ENCODE measurements at places on chromosomes 16 and 17.

DNA sequence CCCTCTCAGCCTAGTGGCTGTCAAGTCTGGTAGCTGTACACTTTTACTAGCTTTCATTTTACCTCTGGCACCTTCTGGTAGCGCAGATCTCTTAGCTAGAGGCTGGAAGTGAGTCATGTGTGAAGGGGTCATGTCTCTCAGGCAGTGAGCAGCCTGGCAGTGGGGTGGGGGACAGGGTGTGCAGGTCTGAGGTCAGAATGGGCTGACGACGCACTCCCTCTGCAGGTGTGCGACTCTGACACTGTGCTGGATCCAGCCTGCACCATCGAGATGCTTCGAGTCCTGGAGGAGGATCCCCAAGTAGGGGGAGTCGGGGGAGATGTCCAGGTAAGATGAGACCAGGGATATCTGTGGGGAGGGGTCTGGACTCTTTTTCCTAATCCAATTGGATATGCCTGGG is 7.8 kb downstream of the HAS3 start:
- DNase-seq, result no peak

GRCh38 chr16:31246296-31246695 is 13.5 kb upstream of the ITGAM start:
- DNase-seq, result no peak

DNA sequence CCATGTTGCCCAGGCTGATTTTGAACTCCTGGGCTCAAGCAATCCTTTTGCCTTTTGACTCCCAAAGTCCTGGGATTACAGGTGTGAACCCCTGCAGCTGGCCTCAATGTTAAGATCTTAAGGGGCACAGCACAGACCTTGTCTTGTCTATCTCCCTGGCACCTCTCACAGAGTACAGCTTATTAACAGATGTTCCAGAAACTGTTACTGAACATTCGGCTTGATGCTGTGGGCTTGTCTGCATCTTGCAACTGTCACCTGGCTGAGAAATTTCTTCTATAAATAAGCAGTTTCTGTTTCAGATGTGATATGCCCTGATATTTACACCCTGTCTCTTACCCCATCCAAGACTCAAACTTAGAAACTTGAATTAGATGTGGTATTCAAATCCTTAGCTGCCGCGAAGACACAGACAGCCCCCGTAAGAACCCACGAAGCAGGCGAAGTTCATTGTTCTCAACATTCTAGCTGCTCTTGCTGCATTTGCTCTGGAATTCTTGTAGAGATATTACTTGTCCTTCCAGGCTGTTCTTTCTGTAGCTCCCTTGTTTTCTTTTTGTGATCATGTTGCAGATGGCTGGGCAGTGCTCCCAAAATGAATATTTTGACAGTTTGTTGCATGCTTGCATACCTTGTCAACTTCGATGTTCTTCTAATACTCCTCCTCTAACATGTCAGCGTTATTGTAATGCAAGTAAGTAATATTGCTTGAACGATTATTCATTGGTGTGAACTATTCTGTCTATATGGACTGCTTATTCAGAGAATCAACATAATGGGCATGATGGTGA is at the start of gene TNFRSF17:
TSS of gene TNFRSF17 (plus strand) at position 450 of the 791 bp plus-strand sequence. CDS start at position 565, 115 bp downstream.
- no peak for DNase-seq

DNA sequence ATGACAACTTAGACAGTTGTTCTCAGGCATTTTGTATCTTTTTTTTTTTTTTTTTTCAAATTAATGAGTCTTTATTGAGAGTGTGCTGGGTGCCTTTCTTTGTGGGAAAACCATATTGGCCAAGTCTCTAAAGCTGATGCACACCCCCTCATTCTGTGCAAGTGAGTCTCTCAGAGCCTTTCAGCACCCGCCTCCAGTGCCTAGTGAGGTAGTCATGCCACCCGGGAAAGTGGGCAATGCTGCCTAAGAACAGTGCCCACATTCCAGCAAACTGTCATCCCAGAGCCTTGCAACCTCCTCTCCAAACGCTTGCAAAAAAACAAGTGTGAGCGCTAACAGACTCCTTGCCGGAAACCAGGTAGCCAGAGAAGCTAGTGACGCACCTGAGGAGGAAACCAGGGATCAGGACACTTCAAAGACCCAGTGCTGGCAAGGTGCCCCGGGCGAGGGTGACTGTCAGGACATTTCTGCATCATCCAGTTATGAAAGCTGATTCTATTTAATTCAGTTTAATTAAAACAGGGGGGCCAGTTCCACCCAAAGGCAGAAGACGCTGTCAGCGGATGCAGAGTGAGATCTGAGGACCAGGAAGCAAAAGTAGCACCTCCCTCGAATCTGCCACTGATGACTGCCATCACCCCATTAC is 34.9 kb downstream of the SMARCE1 start:
- DNase-seq, result peak; percentile 68

DNA sequence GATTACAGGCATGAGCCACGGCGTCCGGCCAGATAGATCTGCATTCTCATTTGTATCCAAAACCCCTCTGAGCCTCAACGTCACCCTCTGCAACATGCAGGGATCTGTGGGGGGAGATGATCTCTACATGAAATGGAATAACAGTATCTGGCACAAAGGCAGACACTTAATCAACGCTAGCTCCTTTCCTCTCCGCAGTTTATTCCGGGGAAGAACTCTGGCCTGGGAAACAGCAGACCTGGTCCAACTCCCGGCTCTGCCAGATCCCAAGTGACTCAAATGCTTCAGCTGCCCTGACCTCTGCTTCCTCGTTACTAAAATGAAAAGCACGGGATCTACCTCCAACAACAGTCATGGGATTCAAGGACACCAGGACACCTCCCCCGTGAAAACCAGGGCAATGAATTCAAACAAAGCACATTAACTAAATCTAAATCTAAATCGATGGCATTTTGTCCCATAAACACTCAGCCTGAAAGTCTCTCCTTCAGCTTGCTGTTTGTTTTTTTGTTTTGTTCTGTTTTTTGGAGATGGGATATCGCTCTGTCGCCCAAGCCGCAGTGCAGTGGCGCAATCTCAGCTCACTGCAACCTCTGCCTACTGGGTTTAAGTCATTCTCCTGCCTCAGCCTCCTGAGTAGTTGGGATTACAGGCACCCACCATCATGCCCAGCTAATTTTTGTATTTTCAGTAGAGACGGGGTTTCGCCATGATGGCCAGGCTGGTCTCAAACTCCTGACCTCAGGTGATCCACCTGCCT is 78.2 kb downstream of the NXN start:
- no peak for DNase-seq

DNA sequence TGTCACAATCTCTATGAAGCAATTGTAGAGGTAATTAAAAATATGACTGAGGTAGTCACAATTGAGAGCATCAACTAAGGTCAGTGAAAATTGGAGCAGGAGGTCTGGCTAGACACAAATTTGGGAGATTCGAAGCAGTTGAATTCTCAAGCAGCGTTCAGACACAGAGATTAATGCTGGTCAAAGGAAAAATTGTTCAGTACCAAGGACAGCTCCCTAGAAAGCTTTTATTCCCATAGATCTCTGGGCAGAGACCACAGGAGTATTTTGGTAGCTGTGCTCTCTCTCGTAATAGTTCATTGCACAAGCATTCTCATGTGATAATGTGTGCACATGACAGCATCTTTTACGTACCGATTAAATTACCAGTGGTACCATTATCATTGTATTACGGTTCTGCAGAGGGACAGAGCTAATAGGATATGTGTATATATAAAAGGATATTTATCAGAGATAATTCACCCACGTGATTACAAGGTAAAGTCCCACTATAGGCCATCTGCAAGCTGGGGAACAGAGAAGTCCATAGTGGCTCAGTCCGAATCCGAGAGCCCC is 387.5 kb upstream of the HSBP1 start:
- DNase-seq, result no peak

- DNase-seq, result peak; percentile 80
These were observed 1.4 kb upstream of the SPHK1 start for GRCh38 chr17:76382803-76383545.

DNA sequence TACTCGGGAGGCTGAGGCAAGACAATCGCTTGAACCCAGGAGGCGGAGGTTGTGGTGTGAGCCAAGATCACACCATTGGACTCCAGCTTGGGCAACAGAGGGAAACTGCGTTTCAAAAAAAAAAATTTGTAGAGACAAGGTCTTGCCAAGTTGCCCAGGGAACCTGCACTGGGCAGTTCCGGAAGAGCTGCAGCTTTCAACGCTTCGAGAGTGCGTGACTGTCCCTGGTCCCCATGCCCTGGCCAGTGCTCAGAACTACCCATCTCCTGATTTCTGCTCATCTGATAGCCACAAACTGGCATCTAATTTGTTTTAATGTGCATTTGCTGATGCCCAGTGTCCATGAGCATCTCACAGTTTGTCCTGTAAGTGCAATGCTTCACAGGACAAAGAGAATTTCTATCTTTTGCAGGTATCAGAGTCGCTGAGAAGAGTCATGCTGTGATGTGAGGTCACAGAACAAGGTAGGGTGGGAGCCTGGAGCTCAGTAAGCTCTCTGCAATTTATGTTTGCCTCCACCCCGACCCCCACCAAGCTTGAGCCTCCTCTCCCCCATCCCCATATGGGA is 3.9 kb downstream of the ACTG1 start:
- peak; percentile 55 for DNase-seq

DNA sequence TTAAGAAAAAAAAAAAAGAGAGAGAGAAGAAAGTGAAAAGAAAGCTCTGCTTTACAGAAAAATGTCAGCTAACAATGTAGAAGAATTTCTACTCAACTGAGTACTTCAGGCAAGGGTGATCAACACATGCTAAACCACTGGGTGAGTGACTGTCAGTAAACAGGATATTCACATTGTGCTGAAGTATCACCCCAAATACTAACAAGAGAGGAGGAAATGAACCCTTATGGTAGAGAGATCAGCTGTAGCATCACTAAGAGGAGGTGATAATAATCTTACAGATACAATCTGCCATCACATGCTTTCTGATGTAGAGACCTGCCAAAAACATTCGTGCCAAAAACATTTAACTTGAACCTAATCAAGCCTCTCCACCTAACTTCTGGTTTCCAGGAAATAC is 30.7 kb upstream of the ICAM2 start:
- no peak for DNase-seq

DNA sequence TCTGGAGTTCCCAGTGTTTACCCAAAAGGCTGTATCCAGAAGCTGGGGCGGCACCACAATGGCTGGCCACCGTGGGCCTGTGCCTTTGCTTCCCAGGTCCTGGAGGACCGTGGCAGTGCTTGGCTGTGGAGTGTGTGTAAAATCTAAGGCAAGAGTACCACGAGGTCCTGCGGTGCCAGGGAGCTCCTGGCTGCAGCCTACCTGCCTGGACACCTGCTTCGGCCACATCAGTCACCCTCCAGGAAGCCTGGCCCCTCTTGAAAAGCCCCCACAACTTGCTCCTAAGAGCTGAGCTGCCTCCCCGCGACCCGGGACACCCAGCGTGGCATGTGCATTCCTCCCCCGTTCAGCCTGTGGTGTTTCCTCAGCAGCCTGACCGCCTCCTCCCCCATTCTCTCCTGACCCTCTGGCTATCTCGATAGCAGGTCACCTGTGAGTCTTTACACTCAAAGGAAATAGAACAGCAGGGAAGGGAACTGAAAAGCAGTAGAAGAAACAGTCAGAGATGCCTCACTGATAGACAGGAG is 7.9 kb downstream of the TIMM22 start:
- DNase-seq, result no peak
